ENCODE measurements at places on chromosomes 6 and 20. TPM values are rescaled to one million over a fixed set of nuclear protein-coding genes. Genes with fewer than 3 reads are reported as not detected.

- DNase-seq: no peak
Observed at GRCh38 chr6:25237579-25237978, 41.6 kb upstream of the CARMIL1 start.

- no peak for DNase-seq
Observed at GRCh38 chr20:53763707-53764414, 170.2 kb upstream of the ZNF217 start.

DNA sequence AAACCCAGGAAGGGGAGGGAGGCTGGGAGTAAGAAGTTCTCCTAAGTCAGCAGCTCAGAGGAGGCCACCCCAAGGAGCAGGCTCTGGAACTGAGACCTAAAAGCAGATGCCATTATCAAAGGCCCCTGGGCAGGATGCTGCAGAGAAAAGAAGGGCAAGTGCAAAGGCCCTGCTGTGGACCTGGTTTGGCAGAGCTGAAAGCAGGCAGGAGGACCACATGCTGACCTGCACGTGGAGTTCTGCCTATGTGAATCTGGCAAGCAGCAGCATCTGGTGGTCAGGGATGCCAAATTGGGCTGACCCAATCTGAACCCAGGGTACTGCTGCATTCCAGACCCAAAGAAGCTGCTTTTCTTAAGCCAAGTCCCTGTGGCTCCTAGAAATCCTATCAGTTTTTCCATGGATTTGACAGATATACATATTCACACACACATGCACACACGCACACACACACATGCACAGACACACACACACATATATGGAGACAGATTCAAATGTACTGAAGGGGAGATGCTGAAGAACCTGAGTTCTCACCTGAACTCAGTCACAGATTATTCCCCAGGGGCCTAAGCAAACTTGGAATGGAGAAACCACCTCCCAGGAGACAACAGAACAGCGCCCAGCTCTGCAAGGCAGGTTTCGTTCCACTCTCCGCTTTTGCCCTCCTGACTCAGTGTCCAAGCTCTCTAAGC lies 119.9 kb downstream of the FOXA2 start:
- no peak for DNase-seq

DNA sequence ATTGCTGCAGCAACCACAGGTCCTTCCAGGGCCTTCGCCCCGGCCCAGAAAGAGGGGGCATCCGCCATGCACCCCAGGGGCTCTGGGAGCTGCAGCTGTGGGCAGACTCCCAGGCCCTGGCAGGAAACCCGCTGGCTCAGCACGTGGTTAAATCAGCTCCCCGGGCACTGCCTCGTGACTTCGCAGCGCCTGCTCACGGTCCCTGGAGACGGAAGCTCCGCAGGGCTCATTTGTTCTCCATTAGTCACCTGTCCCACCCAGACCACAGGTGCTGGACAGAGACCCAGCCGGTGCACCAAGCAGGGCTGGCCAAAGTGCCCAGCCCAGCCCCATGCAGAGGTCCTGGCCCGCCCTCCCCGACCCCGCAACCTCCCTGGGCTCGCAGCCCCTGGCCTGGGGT lies 14.7 kb downstream of the KCNQ2 start:
- DNase-seq: no peak

DNA sequence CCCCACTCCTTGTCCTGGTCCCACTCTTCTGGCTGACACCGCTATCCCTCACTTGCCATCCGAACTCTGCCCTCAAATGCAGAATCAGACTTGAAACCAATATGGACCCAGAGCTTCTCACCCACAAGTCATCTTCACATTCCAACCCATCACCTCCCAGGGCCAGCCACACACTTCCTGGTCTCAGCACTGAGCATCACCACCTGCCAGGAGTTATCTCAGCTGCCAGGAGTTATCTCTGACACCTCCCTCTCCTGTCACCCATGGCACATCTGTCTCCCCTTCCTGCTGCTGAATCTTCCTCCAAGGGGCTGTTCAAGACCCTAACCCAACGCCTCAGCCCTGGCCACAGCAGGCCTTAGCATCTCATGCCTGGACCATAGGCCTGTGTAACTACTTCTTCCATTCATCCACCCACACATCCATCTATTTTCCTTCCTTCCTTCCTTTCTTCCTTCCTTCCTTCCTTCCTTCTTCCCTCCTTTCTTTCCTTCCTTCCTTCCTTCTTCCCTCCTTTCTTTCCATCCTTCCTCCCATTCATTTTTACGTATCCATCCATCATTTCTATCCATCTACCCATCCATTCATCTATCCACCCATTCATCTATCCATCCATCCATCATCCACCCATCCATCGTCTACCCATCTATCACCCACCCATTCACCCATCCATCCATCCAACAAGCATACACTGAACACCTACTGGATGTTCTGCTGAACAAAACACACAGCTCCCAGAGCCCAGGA lies 74.6 kb upstream of the NNAT start:
- DNase-seq: no peak

- no peak for DNase-seq
Observed at GRCh38 chr6:2793534-2794151, 28.4 kb downstream of the WRNIP1 start.

DNA sequence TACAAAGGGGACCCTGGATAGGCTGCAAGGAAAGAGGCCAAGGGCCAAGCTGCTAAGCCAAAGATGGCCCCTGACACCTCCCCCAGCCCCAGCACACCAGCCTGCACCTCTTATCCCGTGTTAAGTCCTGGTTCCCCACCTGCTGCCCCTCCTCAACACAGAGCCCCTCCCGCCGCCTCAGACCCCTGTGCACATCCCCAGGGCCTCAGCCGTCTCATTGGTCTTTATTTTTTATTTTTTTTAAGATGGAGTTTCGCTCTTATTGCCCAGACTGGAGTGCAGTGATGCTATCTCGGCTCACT lies 37.1 kb upstream of the MDFI start:
- DNase-seq: no peak

GRCh38 chr20:46152824-46153586 lies 34.9 kb downstream of the CD40 start:
- no peak for DNase-seq

GRCh38 chr20:37881601-37882343 lies 21.2 kb upstream of the VSTM2L start:
- DNase-seq: no peak

DNA sequence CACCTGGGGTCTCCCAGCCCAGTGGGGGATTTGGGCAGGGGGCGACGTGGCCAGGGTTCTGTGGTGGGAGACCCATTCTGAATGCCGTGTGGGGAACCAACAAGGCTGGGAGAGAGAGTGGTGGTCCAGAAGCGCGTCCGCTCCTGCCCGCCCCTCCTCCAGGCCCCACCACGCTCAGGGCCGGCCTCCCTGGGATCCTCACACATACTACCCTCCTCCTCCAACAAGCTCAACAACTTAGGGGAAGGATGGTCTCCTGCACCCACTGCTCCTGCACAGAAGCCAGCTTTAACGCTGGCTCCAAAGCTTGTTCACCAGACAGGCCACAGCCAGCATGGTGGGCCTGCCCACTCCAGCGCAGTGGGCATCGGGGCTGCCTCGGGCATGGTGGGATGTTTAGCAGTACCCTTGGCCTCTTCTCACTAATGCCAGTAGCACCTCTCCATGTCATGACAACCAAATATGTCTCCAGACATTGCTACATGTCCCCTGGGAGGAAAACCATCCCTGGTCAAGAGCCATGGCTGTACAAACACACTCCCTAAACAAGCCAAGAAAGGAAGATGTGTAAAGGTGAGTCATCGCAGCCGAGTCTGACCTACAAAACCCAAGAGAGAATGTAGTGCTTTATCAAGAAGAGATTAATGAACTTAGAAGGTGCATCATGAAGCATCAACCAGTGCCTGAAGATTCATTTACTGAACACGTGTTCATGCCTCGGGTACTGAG lies 75.7 kb downstream of the BMP7 start:
- DNase-seq: no peak

- no peak for DNase-seq
Observed at GRCh38 chr6:69852706-69853105, 13.7 kb upstream of the COL19A1 start.

Gene SLC17A2
- not detected for total RNA-seq

Gene PRPH2
- total RNA-seq: 2.4 TPM

Gene LAMP5
- total RNA-seq: 1.6 TPM

Gene NR2E1
- total RNA-seq: not detected
